ENCODE measurements at places on chromosomes 7 and 10.

- DNase-seq: no peak
Measured at GRCh38 chr10:3471472-3471871, 298.9 kb upstream of the PITRM1 start.

GRCh38 chr10:7407368-7408290 is 3.2 kb downstream of the SFMBT2 start:
- DNase-seq: no peak

DNA sequence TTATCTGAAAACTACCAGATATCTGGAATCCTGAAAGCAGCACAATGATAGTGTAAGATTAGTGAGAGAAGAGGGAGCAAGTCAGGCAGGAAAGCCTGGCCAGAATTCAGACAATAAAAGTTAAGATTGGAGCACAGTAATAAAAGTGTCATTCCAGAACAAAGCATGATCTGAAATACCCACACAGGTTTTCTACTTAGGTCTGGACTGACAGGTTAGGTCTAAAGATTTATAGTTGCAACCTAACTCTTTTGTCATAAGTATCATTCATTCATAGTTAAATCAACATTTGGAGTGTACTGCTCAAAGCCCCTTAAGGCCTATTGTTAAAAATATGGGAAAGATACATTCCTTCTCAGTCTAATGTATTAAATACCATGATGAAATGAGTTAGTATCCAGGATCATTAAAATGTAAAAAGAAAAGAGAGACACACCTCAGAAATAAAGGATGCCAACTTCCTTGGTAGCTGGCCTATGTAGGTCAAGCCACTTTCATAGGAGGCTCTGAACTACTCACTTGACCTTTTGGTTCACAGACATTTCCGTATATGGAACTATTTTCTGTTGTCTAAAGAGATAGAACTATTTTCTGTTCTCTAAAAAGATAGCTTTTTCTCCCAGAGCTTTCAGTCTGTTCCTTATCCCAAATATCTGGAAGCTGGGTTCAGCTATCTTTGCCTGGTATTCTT is 105.2 kb downstream of the FAS start:
- DNase-seq: no peak

DNA sequence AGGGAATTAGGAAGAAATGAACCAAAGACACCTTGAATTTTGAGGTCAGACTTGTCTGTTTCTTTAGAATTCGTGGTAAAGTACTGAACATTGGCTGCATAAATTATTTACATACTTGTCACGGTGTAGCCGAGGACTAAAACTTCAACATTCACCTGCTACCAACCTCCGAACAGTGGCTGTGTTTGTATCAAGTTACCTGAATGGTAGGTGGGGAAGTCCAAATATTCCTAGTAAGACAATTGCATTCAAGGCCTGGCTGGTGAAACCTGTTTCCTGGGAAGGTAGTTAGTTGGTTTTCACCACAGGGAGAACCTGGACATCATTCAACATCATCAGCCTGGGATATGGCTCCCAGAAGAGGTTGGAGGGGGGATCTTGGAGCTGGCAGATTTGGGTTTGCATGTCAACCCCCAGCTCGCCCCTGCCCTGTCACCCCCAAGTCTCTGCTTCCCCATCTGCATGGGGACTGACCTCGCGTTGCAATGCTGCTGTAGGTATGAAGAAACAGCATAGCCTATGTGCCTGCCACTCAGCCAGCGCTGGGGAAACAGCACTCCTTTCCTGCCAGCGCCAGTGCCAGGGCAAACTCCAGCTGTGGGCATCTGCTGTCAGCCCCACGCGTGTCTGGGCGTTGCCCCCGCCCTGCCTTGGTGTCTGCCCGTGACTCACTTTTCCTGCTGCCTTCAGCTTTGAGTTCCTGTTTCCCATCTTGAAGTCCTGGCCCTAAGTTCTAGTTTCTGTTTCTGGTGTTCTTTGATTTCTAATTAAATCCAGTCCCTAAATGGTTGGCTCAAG is 12.7 kb upstream of the LARP4B start:
- no peak for DNase-seq

DNA sequence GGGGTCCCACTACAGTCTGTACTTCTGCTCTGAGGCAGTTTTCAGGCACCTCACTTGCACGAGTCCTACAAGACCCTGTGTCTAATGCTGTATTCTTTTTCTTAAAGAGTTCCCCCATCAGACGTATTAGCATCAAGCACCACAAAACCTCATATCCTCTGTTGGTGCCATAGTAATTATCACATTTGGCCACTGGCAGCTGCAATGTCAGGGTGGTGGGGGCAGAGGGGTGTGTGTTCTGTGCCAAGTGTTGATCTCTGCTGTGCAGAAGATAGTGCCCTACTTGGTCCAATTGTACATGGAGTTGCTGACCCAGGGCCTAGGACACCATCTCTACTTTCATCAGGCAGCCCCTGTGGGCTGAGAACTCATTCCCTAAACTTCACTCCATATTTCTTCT is 20.0 kb upstream of the JAZF1 start:
- DNase-seq: no peak

DNA sequence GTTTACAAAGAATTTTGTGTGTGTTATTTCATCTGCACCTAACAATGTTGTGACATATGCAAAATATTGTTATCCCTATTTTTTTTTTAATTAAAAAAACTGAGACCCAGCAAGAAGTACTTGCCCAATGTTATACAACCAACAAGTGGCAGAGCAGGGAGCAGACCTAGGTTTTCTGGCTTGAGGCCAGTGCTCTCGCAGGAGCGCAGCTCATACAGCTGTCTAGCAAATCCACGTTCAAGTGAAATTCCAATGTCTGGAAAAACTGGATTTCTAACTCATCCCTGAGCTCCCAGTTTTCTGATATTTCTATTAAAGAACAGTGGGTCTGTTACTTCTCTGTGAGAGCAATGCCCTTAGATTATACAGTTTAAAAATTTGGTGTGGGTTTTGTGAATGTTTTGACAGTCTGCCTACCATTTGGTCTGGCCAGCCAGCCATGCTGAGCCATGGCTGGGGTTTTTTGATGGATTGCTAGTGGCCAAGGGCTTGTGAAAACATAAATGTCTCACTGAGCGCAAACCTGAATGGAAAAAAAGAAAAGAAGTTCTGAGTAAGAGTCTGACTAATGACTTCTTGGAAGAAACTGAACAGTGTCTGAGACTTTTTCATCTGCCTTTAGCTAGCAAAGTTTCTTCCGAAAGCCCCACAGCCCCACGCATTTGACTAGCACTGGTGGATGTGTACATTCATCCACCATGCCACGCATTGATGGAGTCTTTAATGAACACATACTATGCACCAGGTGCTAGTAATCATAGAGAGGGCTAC is 15.4 kb upstream of the PRF1 start:
- DNase-seq: no peak

DNA sequence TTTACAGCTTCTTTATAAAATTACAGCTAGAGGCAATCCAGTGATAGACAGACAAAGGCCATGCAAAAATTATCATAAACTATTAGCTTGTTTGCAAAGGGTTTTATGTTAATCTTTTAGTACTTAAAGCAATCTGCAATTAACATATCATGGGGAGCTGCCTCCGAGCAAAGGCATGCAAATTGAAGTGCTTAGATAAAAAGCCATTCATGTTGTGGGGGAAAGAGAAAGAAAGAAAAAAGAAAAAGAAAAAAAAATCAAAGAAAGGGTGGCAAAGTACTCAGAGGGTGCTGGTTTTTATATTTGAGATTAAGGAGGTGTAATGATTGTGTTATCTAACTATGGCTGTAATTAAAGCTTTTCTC is 799.5 kb downstream of the LRMDA start:
- no peak for DNase-seq

GRCh38 chr10:131838966-131839742 is 61.7 kb upstream of the PPP2R2D start:
- no peak for DNase-seq

- DNase-seq: no peak
Measured at GRCh38 chr7:70579397-70580097, 552.4 kb upstream of the GALNT17 start.

- no peak for DNase-seq
Measured at GRCh38 chr7:84368122-84368521, 173.5 kb upstream of the SEMA3A start.

DNA sequence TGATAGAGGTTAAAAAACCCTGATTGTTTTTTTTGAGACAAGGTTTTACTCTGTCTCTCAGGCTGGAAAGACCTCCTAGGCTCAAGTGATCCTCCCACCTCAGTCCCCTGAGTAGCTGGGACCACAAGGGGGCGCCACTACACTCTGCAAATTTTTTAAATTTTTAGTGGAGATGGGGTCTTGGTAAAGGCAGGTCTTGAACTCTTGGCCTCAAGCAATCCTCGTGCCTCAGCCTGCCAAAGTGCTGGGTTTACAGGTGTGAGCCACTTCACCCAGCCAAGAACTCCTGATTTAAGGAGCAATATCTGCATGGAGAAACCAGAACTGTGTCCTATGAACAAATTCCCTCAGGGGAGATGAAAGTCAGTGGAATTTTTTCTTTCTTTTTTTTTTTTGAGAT is 7.3 kb upstream of the KLHDC10 start:
- no peak for DNase-seq

DNA sequence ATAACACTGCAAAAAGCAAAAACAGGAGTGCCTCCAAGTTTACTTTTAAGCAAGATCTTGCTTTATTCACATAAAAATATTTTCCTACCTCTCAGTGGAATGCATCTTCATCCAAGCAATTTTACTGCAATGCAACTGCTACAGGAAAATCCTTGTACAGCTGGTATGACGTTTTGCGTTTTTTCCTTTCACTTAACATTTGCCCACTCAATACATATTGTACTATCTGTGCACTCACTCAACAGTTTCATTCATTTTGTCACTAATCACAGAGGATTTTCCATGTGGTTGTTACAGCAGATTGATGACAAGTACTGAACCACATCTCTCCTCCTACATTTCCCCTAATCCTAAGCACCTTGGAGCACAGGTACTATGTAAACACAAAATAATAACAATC is 222.0 kb upstream of the IMMP2L start:
- no peak for DNase-seq

DNA sequence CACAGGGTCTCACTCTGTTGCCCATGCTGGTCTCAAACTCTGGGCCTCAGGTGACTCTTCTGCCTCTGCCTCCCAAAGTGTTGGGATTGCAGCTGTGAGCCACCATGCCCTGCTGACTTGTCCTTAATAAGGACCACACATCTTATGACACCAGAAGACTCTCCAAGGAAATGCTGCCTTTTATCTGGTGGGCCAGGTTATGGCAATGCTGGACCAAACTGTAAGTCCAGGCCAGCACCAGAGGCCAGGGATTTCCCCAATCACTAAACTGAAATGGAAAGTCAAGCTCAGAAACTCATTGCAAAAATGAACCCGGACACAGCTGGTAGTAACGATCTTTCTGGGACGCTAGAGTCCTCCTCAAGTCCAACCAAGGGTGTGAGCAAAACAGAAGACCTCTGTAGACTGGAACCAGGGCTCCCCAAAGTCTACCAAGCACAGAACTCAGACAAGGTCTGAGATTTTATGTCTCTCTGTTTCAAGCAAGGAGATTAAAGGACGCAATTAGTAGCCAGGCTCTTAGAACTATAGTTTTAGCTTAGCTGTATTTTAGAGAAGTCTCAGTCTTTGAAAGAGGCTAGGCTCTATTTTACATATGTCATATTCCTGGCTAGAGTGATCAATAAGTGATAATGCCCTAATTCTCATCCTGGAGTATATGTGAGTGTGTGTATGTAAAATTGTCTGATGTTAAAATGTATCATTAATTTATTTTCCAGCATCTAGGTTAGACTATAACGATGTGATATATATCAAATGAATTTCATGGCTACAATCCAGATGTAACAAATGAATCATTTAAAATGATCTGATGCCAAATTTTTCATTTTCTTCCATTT is 74.0 kb upstream of the ITGB1 start:
- DNase-seq: no peak

- DNase-seq: no peak
Measured at GRCh38 chr10:108521827-108522492, 1357.5 kb upstream of the SORCS1 start.

GRCh38 chr10:480928-481552 is 208.4 kb downstream of the DIP2C start:
- DNase-seq: no peak

DNA sequence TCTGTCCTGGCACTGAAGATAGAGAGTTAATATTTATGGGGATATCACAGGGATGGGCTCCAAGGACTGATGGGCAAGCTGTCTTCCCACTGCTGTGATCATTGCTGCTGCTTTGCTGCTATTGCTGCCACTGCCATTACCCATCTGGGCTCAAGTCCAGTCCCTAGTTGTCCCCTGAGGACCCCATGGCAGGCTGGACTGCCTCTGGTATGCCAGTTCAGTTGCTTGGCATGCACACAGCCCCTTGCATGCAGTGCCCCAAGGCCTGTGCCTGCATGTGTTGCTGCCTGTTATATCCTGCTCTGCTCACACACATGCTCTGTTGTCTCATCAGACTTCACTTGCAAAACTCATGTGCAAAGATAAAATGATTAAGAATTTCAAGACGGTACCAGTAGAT is 109.5 kb downstream of the ADRA2A start:
- DNase-seq: no peak

GRCh38 chr10:88880282-88881076 is 434 bp downstream of the STAMBPL1 start:
- DNase-seq: peak; percentile 79

GRCh38 chr7:84837405-84837804 is 349.5 kb downstream of the SEMA3D start:
- no peak for DNase-seq

DNA sequence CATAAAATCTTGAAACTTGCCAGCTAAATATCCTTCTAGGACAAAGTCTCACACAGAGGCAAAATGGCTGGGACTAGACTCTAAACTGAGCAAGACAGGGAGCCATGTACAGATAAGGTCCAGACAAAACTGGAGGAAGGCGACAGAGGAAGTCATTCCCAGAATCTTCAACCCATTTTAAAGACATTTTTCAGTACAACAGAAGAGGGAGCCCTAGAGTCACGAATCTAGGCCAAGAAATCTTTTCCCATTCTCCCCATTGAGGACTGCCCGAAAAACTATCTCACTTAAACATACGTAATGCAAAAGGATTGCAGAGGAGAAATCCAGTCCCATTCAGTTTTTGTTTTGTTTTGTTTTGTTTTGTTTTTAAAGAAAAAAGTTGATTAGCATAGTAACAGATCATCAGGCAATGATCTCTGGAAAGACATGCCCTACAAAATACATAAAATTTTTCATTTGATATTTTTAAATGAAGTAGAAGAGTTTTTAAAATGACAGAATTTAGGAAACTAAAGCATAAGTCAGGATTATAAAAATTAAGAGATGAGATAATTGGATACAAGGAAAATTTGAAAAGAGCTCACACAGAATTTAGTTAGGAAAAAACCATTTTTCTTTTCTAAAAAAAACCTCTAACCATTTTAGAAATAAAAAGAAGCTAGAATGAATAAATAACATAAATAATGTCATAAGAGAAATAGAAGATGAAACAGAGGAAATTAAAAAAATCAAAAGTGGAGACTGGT is 16.9 kb upstream of the PRF1 start:
- DNase-seq: no peak

DNA sequence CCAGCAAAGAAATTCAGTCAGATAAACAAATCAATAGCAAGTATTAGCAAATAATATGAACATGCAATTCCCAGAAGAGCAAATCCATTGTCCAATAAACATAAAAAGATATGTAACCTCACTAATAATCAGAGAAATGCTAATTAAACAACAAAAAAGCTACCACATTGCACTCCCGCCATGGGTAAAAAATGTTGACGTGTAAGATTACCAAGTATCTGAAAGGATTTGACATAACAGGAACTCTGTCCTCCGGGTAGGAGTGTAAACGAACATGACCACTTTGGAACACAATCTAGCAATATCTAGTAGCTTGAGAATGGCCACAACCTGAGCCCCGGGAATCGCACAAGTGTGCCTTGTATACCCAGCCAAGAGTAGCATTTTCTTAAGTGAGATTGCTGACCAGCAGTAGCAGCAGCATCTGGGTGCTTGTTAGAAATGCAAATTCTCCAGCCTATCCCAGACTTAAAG is 31.6 kb downstream of the DYDC1 start:
- DNase-seq: no peak

- DNase-seq: no peak
Measured at GRCh38 chr7:121062671-121063279, 74.3 kb downstream of the CPED1 start.
